ENCODE measurements at places on chromosomes 16 and 17. TPM values are rescaled to one million over a fixed set of nuclear protein-coding genes. Genes with fewer than 3 reads are reported as not detected.

C17orf67 gene
- 0.53 TPM for total RNA-seq

AOC3 gene
- total RNA-seq = 0.26 TPM

HSD17B2 gene
- 0.68 TPM for total RNA-seq

PRPF8 gene
- total RNA-seq = 117 TPM
